Breast epithelium (tissue), 4 donors: ENCODE measurements at places on chromosomes 7 and 10.

- no peaks in the 10 kb centered on the region for H3K27me3 ChIP-seq
- no peaks in the 10 kb centered on the region for H3K4me1 ChIP-seq
- no peak overlapping the region for H3K27ac ChIP-seq
- no peaks in the 10 kb centered on the region for H3K36me3 ChIP-seq
- H3K4me3 ChIP-seq, result no peak overlapping the region
Measured at GRCh38 chr10:88512599-88512998, 70.5 kb downstream of the RNLS start.

DNA sequence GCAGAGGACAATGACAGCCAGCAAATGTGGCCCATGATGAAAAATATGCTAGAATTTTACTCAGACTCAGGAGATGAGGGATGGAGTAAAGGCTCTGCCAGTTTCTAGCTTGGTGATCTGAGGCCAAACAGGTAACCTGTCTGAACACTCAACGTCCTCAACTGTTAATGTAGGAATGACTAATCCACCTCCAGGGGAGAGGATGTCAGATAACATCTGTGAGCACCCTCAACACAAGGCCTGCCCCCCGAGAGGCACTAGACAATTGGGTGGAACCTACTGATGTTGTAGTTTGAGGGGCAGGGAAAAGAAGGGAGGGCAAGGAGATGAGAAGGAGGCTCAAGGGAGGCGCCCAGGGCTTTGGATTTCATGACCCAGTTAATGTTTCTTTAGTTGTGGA, 445.1 kb downstream of the PLXNA4 start:
- H3K27ac ChIP-seq, result no peak overlapping the region
- H3K36me3 ChIP-seq, result no peaks in the 10 kb centered on the region
- DNase-seq, result peak; percentile 2
- H3K4me1 ChIP-seq, result no peaks in the 10 kb centered on the region
- no peaks in the 10 kb centered on the region for H3K27me3 ChIP-seq
- H3K4me3 ChIP-seq, result no peak overlapping the region

DNA sequence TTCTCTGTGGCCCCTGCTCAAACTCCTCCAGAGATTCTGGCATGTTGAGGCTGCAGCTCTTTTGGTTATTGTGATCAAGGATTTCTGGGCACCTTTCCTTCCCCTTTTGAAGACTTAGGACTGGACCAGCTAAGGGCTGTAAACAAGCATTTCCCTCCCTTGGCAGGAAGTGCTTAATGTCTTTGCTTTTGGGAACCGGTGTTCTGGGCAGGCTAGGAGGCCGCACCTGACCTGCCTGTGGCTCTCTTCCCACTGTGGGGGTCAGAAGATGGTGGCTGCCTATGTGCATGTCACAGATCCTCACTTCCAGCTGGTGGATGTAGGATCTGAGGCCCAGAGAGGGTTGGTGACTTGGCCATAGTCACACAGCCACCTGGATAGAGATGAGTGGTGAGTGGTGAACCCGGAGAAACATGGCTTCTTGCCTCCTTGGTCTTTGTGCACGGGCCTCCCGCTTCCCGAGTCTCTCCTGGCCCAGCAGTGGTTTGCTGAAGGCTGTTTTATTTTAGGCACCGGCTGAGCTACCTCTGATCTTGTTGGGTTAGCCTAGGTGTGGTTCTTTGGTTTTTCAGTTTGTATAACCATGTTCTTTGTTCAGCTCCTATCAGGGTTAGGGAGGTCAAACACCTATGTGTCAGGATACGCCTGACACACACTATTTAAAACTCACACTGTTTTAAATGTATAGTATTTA, 82.0 kb downstream of the GRK5 start:
- peaks cover 18% of the 10 kb centered on the region for H3K4me1 ChIP-seq
- H3K4me3 ChIP-seq, result no peak overlapping the region
- no peaks in the 10 kb centered on the region for H3K27me3 ChIP-seq
- DNase-seq, result no peak

GRCh38 chr7:117118579-117119180, 165.4 kb downstream of the ST7 start:
- no peaks in the 10 kb centered on the region for H3K4me1 ChIP-seq
- H3K27me3 ChIP-seq, result no peaks in the 10 kb centered on the region
- DNase-seq, result no peak
- H3K27ac ChIP-seq, result no peak overlapping the region
- no peaks in the 10 kb centered on the region for H3K36me3 ChIP-seq
